NCI-H1417 treated with DMSO at 0.1 percent for 48 hours (cell line): ENCODE measurements at places on chromosomes 16 and 17.

GRCh38 chr16:87715658-87716057 lies 50.1 kb downstream of the KLHDC4 start:
- DNase-seq: no peak

- DNase-seq: no peak
Observed at GRCh38 chr16:59259074-59259949, 525.2 kb upstream of the GOT2 start.

- DNase-seq: no peak
Observed at GRCh38 chr16:67039260-67040020, 10.5 kb downstream of the CBFB start.

- DNase-seq: no peak
Observed at GRCh38 chr16:84298376-84298899, 3.8 kb downstream of the WFDC1 start.

GRCh38 chr16:26712876-26713275 lies 353.9 kb upstream of the C16orf82 start:
- DNase-seq: no peak

- no peak for DNase-seq
Observed at GRCh38 chr17:71168053-71168741, 952.6 kb upstream of the SOX9 start.

DNA sequence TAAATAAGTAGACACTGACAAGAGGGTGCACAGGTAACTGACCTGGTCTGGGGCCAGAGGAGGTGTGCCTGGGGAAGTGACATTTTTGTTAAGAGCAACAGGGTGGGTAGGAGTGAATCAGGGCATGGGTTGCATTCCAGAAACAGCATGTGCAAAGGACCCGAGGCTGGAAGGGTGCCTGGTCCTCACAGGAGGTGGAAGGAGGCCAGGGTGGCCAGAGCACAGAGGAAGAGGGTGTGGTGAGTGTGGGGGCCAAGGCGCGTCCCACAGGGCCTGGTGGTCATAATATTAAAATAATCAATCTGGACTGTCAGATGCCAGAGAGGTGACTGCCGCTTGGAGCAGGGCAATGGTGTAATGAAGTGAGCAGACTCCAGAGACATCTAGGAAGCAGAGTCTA lies 14.3 kb downstream of the ARHGAP23 start:
- no peak for DNase-seq

GRCh38 chr16:85293904-85294642 lies 181.8 kb upstream of the CIBAR2 start:
- DNase-seq: no peak
